DMS79 (cell line): ENCODE measurements at places on chromosomes 3 and 15.

DNA sequence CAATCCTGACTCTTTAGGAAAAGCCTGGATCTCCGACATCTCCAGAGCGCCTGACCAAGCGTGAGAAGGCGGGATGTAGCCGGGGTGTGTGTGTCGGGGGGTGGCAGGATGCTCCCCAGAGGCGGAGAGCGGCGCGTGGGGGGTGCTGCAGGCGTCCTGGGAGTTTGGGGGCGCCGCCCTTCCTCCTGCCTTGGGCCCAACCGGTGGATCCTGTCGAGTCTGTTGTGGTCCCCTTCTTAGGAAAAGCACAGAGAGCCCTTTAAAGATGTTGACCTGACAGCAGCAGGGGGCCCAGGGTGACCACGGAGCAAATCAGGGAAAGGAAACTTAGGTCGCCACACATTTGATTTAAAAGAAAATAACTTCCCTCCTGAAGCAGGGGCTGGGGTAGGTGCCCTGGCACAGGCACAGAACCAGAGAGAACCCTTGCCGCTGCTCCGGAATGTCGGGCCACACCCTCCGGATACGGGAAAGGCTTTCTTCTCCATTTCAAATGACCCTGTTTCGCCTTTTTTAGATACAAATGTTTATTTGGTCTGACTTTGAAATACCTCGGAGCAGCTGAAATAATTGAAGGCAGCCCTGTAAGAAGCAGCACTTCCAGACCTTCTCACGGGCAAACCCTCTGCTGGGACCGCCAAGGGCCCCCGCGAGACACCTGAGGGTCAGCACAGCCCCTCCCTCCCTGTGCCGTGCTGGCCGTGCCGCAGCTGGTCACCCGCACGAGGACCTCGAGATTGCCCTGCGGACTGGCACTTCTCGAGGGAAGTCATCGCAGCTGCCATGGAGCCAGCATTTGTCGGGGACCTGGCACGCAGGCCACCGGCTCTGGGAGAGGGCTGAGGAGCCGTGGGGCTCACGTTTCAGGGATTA is 102.9 kb upstream of the KLF13 start:
- no peak for DNase-seq

DNA sequence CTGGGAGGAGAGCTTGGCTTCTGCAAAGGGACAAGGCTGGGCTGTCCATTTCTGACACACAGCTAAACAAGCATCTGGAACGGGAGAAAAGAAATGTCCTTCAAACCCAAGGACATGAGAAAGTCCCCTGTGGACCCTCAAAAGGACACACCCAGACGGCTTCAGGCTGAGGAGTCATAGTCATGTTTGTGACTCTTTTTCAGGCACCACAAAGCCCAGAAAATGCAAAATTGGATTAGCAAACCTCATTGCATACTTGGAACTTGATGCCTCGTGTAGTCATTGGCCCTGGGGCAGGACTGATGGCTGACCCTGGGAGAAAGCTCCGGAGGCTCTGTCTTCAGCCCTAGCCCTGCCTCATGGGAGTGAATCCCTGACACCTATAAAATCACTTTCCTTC is 21.5 kb downstream of the FAM174B start:
- no peak for DNase-seq

- DNase-seq = no peak
Observed at GRCh38 chr3:101970905-101971304, 121.6 kb downstream of the NFKBIZ start.

DNA sequence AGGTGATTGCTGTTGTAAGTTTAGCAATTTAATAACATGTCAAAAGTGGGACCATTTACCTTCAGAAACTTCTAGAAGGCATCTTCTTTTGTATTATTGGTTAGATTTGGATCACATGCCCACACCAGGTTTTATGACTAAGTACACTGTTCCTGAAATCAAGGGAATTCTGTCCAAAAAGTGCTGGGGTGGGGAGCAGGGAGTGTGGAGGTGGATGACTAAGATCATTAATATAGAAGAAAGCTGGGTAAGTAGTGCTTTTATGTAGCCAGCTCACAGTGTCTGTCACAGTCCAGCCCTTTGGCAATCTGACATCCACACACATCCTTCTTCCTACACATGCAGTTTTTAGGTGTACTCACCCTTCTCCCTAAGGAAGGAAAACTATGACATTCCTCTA is 120.0 kb downstream of the TMCO5A start:
- no peak for DNase-seq

- DNase-seq = no peak
Observed at GRCh38 chr15:76208084-76208785, 103.0 kb downstream of the ETFA start.

DNA sequence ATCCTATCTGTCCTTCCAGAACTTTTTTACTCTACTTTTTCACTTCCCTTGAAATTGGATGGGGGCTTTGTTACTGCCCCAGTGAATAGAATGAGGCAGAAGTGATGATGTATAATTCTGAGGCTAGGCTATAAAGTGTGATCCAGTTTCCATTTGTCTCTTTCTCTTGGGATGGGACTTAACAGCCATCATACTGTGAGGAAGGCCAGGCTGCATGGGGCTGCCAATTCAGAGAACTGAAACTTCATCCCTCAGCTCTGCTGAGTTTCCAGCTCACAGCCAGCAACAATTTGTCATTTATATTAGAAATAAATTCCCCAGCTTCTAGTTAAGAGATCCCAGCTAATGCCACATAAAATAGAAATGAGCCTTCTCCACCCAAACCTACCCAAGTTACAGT is 504.0 kb upstream of the TGFBR2 start:
- no peak for DNase-seq

- no peak for DNase-seq
Observed at GRCh38 chr3:105328338-105328730, 38.4 kb upstream of the ALCAM start.

- no peak for DNase-seq
Observed at GRCh38 chr3:48418651-48419050, 11.2 kb downstream of the PLXNB1 start.

DNA sequence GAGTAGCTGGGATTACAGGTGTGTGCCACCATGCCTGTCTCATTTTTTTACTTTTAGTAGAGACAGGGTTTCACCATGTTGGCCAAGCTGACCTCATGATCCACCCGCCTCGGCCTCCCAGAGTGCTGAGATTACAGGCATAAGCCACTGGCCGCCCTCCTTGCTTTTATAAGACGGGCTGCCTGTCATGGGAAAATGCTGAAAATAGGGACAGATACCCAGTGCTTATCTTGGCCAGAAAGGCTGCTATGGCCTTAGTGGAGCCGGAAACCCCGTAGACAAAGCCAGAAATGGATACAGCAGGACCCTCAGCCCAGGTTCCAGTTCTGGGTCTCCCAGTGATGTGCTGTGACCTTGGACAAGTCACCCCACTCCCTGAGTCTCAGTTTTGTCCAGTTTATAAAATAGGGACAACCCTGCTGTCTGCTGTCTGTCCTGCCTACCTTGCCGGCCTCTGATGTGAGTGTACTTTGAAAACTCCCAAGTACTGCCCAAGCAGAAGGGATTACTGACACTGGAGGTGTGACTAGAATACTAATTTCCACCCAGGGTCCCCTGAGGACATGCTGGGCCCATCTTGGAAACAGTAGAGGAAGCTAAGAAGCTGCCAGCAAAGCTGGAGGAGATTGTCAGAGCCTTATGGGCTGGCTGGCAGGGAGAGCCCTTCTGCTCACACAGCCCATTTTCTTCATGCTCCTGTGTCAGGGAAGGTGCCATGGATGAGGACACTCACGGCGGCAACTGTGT is 59.6 kb downstream of the BDH1 start:
- no peak for DNase-seq

DNA sequence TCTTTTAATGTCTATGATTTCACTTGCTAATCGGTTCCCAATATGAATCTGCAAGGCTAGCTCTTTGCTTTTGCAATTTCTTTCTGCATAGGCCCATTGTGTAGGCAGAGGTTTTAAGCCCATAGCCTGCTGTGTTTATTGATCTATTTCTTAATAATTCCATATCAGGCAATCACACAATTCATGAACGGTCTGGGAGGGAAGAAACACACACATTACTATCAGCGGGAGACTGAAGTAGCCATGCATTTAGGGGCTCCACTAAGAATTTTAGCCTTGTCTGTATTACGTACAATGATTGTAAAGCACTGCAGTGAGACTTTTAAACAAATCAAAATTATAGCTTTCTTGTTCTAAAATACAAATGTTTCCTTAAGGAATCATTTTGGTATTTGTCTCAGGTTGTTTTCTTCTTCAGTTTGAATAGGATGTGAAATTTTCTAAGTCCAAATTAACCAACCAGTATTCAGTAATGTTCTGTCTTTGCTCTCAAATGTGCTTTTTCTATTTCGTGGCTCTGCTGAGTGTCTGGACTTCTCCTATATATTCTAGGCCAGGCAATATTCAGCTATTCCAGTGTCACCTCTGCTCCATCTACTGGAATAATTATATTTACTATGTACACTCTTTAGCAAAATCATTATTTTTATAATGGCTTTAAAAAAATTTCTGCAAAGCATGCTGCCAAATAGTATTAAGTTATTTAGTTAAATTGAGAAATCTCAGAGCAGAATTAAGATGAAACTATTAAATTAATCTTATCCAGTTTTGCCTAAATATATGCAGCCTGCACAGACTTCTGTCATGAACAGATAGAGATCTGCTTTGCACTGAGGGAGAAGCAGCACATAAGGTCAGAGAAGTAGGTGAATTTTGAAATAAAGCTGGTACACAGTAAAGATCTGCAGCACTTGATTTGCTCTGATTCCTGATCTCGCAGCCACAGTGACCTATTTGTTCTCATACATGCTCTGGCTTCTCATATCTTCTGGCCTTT is 103.0 kb upstream of the NAALADL2 start:
- DNase-seq = no peak

DNA sequence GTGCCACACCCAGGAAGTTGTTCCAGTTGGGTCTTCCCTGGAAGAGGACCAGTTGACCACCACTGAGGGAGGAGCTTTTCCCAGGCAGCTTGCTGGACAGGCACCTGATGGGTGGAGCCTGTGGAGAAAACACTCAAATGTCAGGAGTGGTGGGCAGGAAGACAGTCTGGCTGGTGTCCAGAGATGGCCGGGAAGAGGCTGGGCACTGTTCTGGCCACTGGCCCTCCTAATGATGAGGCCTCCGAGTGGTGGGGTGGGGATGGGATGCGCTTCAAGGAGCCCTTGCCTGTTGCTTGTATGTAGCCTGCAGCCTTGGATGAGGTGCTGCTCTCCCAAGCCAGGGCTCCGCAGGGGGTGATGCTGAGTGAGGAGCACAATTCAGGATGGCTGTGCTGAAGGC is 12.3 kb downstream of the PLEKHO2 start:
- no peak for DNase-seq

DNA sequence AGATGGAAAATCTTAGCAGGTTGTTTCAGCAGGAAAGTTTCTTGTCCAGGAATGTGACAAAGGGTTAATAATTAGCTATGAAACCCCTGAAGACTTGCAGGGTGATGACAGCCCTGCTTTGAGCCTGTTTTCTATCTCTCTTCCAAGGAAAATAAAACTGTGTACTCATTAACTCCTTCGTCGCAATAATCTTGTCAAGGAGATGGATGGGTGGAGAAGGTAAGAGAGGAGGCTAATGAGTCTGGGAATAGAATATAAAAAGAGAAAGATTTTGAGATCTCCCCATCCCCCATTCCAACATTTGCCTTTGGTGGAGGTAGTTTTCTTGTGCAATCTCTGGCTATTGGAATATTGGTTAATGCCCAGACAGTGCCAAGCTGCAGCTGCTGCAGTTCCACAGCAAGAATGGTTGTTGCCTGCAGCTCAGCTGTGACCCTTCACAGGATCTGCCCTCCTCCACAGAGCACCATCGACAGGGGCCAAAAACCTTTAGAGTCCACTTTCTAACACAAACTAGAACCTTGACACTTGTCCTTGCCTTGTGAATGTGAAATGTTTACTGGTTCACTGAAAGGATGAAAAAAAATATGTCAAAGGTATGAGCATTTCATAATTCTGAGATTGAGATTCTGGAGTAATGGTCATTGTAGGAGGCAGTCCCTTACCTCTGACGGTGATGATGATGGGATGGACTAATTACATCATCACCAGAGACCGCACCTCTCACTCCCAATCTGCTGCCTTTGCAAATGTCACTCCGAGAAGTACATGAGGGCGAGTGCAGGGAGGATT is 4.2 kb upstream of the LRIG1 start:
- DNase-seq = no peak

DNA sequence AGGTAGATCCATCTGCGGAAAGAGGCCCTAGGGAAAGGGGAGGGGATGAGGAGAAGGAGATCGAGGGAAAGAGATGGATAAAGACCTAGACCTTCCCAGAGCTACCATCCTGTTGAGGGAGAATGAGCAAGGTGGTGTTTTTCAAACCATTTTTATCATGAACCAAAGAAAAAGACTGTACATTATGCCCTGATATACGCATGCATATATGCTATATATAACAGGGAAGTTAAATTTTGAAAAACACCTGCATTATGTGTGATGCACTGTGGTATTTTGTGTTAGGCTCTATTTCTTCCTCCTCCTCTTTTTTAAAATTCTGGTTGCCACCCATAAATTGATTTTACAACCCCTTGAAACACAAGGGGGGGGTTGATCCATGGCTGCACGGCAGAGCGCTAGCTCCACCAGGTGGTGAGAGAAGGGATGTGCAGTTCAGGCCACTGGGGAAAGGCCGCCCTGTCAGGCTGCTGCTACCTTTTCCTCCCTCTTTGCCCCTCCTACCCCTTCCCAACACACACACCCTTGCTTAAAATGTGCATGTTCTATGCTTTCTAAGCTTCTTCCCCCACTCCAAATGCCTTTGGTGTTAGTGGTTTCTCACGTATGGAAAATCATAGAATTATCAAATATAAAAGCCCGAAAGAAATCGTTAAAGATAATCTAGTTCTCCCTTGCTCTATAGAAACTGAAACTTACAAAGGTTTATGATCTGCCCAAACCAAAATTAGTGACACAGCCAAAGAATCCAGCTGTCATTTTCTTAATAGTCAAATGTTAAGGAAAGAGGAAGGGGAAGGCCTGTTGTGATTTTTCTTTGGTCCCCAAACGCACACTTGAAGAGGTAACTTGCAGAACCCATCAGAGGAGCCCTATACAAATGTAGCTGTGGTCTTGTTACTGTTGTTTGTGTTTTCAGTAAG is 262.0 kb upstream of the UMPS start:
- DNase-seq = no peak

GRCh38 chr3:142287866-142288638 is 62.7 kb upstream of the GK5 start:
- DNase-seq = no peak

DNA sequence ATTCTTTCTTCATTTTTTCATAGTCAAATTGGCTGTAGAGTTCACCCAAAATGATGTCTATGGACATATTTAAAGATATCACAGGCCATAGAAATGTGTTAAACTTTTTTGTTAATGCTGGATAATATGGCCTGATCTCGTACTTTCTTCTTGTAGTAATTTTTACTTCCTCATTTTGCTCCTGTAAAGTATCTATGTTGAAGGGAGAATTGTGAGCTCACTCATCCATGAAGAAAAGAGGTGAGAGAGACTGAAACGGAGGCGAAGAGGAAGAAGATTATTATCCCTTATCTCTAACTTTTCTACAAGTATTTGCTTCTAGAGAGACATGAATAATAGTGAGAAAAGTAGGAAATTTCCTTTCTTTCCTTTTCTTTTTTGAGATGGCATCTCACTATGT is 613.8 kb upstream of the TBL1XR1 start:
- no peak for DNase-seq
